ENCODE measurements at places on chromosomes 3 and 15.

GRCh38 chr15:76208084-76208785 lies 103.0 kb downstream of the ETFA start:
- DNase-seq, result no peak

- peak; percentile 27 for DNase-seq
Observed at GRCh38 chr15:79004336-79004735, 59.5 kb upstream of the CTSH start.

DNA sequence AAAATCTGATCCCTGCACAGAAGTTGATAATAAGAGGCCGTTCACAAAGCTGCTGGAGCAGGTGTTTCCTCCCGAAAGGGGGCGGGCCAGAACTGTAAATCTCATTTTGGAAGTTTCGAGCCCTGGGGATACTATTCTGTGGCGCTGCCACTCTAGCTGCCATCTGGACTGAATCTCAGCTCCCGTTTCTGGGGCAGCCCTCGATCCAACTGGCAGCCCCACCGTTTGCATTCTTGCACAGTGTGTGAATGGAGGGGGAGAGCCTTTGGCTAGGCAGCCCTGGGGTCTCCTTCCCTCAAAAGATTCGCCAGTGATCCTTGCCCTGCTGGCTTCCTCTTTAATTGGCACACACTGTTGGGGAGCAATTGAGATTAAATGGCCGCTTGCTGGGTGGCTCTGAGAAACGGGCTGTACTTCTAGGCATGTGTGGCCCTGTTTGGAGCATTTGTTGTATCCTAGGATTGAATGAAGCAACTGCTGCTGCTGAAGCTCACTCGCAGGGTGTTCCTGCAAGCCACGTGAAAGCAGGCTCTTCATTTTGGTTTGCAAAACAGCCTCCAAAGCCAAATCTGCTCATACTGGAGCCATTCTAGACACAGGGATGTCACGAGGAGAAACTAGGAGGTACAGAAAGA lies 57.2 kb upstream of the TOPAZ1 start:
- peak; percentile 9 for DNase-seq

DNA sequence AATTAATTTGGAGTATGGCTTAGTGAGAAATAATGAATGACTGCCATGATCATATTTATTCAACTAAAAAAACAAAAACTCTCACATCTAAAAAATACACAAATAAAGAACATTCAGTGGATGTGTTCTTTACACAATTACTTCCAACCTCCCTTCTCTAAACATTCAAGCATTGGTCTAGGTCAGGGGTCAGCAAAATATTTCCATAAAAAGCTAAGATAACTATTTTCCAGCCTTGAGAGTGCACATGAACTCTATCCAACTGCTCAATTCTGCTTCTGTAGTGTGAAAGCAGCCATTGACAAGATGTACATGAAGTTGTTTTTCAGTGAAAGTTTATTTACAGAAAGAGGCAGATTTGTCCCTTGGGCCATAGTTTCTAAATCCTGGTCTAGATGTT lies 406.3 kb downstream of the MAGI1 start:
- DNase-seq, result no peak

DNA sequence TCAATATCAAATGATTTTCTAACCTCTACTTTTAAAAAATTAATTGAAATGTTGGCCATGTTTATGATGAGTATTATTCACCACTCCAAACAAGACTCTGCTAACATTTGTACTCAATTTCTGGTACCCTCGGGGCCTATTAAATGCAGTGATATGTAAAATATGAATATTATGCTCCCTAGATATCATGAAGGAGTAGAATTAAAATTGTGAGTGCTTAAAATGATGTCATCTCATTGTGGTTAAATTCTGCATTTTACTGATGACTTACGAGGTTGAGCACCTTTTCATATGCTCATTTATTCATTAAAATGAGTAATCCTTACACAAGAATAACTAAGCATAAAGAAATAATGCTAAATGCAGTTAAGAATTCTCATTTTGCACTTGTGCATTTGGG lies 159.9 kb downstream of the OCA2 start:
- no peak for DNase-seq

GRCh38 chr3:11641683-11642430 lies 1.9 kb downstream of the VGLL4 start:
- DNase-seq, result peak; percentile 24

DNA sequence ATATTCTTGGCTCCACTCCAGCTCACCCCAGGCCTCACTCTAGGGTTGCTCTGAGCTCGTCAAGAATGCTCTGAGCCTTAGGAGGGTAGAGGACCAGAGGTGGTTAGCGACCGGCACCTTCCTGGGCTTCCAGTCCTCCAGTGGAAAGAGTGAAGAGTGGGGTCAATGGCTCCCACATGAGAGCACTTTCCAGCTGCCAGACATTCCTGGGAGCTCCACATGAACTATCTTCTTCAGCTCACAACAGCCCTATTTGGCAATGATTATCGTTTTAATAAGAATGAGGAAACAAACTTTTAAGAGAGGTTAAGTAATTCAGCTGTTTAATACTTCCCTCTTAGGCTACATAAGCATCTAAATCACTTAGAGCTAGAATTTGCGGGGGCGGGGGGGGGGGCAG lies 139.3 kb downstream of the STT3B start:
- DNase-seq, result no peak

- DNase-seq, result no peak
Observed at GRCh38 chr3:52487788-52488691, 7.1 kb upstream of the STAB1 start.

- DNase-seq, result no peak
Observed at GRCh38 chr3:89250742-89251141, 143.3 kb downstream of the EPHA3 start.

- DNase-seq, result no peak
Observed at GRCh38 chr3:62261121-62261520, 112.2 kb downstream of the FEZF2 start.

All from K562 (cell line).